SW 1271 (cell line): ENCODE measurements at places on chromosomes 1 and 21.

DNA sequence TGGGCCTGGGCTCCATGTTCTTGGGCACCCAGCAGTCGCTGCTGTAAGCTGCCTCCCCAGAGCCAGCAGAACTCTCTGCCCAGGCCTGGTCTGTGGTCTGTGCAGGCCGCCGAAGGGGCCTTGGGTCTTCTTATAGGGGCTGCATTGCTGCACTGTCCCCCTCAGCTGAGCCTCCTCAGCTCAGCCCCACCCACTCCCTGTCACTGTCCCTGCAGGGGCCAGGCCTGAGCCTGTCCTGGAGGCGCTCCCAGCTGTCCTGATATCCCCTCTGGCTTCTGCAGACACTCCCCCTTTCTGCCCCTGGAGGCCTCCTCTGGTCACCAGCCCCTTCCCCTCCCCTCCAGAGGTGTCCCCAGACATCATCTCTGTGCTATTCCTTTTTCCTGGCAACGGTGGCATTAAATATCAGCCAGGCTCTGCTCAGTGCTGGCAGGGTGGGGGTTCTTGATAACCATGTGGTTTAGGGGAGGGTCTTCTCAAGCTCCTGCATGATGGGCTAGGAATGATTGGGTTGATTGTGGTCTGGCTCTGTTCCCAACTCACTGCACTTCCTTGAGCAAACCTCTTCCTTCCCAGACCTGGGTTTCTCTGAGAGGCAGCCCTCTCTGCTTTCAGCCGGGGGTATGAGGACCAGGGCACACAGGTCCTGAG lies 3.7 kb upstream of the FOXO6 start:
- no peak for DNase-seq

- no peak for DNase-seq
Measured at GRCh38 chr1:12408662-12409061, 178.8 kb downstream of the VPS13D start.

- no peak for DNase-seq
Measured at GRCh38 chr21:37686991-37687810, 229.1 kb downstream of the KCNJ6 start.

- DNase-seq: no peak
Measured at GRCh38 chr1:67189953-67190352, 23.7 kb downstream of the IL23R start.

- no peak for DNase-seq
Measured at GRCh38 chr21:39072468-39072867, 110.8 kb downstream of the PSMG1 start.

DNA sequence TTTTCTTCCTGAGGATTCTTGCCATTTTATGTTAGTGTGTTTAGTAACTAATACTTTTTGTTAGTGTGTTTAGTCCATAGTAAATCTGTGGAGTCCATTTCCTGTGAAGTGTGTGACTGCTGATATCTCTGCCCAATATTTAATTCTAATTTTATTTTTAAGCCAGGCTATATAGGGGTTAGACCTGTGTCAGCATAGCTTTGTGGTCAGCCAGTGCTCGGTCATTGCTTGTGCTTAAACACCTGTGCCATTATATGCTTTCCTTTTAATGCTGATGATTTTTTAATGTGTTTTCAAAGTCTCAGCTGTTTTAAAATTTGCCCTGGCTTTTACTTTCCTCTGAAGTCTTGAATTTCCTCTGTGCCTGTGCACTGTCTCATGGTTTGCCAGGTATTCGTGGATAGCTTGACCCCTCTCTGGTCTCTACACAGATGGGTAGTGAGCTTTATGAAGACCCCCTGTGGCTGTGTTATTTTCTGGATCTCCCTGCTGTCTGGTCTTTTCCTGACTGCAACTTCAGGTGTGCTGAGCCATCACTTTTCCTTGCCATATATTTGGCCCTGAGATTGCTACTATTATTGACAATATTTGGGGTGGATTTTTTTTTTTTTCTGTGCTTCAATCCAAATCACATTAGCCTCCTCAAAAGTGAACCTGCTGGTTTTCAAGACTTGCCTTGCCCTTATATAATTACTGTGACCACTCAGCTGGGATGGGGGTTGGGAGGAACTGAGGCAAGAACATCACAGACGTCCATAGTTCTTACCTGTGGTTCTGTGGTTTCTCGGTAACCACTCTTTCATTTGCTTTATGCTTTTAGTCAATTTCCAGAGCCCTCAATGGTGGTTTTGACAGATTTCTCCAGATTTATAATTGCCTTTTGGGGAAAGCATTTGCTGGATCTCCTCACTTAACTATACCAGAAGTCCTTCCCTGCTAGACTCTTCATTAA lies 59.6 kb downstream of the RPS6KC1 start:
- no peak for DNase-seq
